ENCODE measurements at places on chromosomes 2 and 18.

- no peak for DNase-seq
These were observed 181.7 kb upstream of the SPRED2 start for GRCh38 chr2:65613968-65614555.

DNA sequence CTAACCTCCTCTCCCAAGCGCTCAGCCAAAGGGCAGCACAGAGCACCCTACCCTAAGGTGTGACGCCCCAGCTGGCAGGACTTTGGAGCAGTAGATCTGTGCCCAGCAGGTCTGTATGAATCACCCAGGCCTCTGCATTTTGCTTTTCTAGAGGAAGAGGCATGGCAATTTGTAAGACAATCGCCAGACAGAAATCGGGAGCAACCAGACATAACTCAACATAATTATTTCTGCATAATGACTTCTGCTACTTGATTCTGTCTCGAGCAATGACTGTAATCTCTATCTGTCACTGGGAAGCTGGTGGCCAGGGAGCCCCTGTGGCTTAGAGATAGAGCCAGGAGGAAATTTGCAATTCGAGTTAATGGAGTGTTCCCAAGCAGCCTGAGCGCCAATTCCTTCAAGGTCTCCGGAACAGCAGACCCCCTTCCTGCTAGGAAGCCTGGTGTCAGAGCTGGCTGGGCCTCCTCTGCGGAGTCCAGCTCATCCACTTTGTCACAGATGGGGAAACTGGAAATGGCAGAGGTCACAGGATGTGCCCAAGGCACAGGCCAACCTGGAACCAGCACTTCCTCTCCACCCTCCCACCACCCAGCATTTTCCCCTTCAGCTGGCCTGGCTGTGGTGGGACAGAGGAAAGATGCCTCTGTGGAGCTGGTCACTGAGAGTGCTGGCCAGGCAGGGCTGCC is 55.0 kb downstream of the ODC1 start:
- no peak for DNase-seq

GRCh38 chr2:239685556-239685955 is 284.7 kb upstream of the HDAC4 start:
- no peak for DNase-seq

GRCh38 chr2:17899871-17900270 is 21.4 kb downstream of the KCNS3 start:
- no peak for DNase-seq

DNA sequence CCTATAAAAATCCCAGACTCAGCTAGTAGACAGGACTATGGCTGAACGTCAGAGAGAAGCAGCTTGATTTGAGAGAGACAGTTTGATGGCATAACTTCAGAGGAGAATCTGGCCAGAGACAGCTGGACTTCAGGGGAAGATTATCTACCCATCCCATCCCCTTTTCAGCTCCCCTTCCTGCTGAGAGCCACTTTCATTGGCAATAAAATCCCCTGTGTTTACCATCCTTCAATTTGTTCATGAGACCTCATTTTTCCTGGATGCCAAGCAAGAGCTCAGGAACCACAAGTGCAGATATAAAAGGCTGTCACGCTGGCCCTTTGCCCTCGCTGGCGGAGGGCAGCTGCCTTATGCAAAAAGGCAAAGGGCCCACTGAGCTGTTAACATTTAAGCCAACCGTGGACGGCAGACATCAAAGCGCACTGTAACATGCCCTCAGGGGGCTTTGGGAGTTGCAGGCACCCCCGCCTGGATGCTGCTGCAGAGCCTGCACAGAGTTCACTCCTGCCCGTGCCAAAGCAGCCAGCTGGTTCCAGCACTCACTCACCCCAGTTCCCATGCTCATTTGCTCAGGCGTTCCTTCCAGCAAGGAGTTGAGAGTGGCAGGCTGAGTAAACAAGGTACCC is 164.3 kb upstream of the PGAP1 start:
- peak; percentile 94 for DNase-seq

- DNase-seq: peak; percentile 56
These were observed 32.1 kb downstream of the RPRD1A start for GRCh38 chr18:36035253-36035652.

- DNase-seq: no peak
These were observed 318.7 kb downstream of the PDE11A start for GRCh38 chr2:177753682-177754491.

DNA sequence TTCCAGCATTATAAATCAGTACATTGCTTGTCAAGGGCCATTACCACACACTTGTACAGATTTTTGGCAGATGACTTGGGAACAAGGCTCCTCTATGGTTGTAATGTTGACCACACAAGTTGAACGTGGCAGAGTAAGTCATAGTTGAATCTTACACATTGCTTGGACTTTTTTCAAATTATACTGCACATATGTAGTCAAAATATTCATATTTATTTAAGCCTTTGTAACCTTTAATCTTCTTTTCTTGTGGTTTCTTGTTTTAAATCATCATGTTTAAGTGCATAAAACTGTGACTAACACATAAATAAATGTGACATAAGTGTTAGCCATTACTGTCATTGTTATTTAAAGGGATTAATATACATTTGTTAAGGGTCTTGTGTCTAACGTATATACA is 52.1 kb upstream of the EPB41L5 start:
- DNase-seq: peak; percentile 22

DNA sequence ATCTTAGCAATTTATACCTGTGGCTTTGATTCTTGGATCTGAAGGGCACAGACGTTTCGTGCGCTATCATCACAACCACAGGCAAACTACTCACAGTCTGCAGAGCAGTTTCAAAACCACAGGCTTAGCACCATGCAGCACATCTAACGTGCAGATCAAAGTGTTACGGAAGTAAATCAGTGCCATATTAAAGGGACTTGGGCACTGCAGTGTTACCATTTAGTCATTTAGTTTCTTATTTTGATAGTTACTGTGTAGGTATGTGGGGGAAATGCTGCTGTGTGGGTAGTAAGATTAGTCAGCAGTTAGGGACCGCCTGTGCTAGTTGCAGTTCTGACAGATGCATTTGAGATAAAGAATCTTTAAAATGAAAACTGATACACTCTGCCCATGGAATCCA is 384.0 kb downstream of the NBAS start:
- no peak for DNase-seq

- DNase-seq: no peak
These were observed 15.2 kb downstream of the MRPL35 start for GRCh38 chr2:86214503-86214832.

GRCh38 chr2:128501006-128501690 is 182.5 kb upstream of the HS6ST1 start:
- peak; percentile 10 for DNase-seq

GRCh38 chr2:127913808-127914457 is 28.2 kb upstream of the AMMECR1L start:
- no peak for DNase-seq

All from DMS79 treated with DMSO at 0.1 percent for 48 hours (cell line).